ENCODE measurements at places on chromosomes 1 and 21.

- DNase-seq = no peak
Measured at GRCh38 chr1:154736841-154737240, 128.9 kb upstream of the ADAR start.

- no peak for DNase-seq
Measured at GRCh38 chr21:35724156-35724555, 336.2 kb downstream of the SETD4 start.

- no peak for DNase-seq
Measured at GRCh38 chr1:41622402-41622801, 137.9 kb upstream of the EDN2 start.

DNA sequence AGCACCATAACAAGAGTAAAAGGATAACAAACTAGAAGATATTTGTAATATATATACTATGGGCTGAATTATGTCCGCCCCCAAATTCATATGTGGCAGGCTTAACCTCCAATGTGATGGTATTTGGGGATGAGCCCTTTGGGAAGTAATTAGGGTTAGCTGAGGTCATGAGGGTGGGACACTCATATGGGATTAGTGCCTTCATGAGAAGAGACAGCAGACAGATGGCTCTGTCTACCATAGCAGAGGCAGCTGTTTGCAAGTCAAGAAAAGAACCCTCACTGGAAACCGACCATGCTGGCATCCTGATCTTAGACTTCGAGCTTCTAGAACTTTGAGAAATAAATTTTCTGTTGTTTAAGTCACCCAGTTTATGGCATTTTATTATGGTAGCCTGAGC is 303.6 kb downstream of the LMO4 start:
- DNase-seq = no peak

DNA sequence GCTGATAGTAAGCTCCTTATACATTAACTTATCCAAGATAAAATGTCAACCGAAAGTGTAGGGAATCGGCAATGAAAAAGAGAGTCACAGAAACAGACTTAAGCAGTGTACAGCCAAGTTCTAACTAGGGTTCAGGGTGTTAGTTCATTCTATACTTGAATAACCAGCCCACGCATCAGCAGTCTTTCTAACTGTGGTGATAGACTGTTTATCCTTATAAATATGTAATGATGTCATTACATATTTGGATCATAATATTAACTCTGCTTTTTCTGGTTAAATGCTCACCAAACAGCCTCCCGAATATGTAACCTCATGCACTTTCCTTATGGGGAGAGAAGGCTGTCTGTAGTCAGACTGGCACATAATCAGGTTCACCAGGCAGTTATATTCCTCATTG is 11.0 kb downstream of the HMCN1 start:
- DNase-seq = no peak

DNA sequence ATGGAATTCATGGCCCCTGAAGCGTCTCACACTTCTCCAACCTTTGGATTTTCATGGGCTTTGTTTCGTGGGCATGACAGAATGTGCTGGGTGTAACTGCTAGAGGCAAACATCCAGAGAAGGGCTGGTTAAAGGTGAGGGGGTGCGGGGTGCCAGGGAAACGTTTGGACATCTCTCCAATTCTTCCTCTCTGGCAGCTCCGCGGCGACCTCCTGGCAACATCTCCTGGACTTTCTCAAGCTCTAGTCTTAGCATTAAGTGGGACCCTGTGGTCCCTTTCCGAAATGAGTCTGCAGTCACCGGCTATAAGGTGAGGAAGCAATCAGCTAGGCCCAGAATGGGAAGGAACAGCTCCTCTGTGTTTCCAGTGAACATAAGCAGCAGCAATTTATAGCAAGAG is 12.0 kb downstream of the TMEM81 start:
- no peak for DNase-seq

DNA sequence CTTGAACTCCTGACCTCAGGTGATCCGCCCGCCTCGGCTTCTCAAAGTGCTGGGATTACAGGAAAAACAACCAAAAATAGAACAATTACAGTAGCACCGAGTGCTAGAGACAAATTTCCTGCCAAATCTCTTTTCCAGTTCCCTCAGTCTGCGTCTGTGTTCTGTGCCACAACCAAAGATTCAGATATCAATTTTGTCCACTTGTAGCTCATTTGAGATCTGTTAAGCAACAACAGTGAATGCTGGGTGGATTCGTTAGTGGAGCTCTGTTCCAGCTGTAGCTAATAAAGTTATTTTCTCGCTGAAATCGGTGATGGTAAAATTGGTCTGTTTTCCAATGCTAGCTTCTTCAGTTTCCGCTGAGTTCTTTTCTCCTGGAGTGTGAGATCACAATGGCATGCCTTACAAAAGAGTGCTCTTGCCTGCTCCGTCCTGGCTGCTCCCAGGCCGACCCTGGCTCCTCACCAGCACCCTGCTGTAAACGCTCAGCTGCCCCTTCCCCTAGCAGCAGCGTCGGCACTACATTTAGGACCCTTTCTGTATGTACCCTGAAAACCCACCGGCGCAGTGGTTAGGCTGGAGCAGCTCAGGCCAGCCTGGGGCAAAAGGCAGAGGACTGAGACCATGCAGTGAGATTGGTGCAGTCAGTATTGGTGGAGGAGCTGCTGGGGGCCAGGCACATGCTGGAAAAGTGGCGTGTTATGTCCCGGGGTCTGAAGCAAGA is 395.4 kb downstream of the KIF26B start:
- DNase-seq = no peak

DNA sequence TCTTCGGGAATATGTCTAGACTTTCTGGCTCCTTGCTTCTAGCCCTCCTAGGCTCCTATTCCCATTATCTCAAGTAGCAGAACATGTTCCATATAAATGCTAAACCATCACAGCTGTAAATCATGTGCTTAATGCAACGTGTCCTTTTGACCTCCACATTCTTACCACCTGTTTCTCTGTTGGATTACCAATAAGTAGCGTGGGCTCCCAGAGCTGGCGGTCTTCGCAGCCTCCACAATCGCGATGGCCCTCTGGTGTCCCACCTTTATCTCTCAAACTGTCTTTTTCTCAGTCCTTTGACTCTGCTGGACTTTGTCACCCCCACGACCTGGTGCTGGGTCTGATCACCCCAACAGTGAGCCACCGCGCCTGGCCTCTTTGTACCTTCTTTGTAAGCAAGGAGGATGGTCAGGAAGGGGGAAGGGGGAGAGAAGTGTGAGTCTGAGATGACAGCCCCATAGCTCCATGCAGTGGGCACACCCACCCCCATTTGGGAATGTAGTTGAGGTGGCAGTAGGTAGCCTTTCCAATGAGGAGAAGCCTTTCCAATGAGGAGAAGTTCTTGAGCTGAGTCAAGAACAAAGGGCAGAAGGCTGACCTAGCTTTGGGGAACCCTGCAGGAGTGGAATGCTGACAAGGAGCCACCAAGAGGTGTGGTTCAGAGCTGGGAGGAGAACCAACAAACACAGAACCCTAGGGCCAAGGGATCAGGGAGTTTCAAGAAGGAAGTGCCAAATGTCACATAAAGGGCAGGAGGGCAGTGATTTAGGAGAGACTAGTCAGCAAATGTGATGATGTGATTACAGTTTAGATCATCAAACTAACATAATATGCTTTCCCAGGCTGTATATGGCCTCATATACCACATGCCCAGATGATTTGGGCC is 14.2 kb downstream of the TRAF5 start:
- DNase-seq = no peak

DNA sequence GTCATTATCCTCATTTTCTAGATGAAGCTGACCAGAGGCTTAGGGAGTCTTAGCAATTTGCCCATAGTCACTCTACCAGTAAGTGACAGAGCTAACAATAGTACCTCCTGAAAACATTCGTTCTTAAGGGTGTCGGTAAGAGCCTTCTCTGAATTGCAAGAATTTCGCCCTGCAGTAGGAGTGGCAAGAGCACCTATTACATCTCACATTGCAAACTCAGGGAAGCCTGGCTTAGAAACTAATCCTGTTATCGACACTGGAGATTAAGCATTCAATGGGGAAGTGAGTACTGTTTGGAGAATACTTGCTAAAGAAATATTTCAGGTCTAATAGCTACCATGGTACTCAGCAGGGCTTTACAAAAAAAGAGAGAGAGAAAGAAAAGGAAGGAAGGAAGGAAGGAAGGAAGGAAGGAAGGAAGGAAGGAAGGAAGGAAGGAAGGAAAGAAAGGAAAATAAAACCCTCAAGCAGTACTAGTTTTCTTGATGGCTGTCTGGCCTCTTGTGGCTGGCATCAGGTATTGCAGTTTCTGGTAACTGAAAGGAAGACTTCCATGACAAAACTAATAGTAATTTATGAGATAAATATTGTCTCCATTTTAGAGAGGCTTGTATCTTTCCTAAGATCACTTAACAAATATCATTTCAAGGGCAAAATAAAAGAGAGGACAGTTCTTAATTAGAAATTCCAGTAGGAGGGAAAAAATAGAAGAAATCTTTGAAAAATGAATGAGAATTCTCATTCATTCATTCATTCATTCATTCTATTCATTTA is 10.4 kb downstream of the C1orf226 start:
- peak; percentile 48 for DNase-seq

Data from NCI-H187 treated with DMSO at 0.1 percent for 48 hours (cell line).